ENCODE measurements at places on chromosomes 4 and X. TPM values are rescaled to one million over a fixed set of nuclear protein-coding genes. Genes with fewer than 3 reads are reported as not detected.

Gene MAGEB4
- total RNA-seq: not detected

Gene REELD1
- total RNA-seq: 0.13 TPM

Gene CT45A10
- not detected for total RNA-seq

Gene CCDC110
- total RNA-seq: 1.0 TPM

Gene SAT1
- total RNA-seq: 225 TPM

Gene SYTL5
- total RNA-seq: 1.7 TPM

Gene PPARGC1A
- total RNA-seq: 3.7 TPM

Gene USP38
- total RNA-seq: 20.9 TPM

Gene CENPE
- 14.2 TPM for total RNA-seq

- H3K4me1 ChIP-seq: no peaks in the 10 kb centered on the region
- no peak overlapping the region for H3K27ac ChIP-seq
- H3K27me3 ChIP-seq: peaks cover 2% of the 10 kb centered on the region
- DNase-seq: no peak
Measured at GRCh38 chr4:73741031-73741749, 821 bp downstream of the CXCL8 start.

- no peak overlapping the region for H3K27ac ChIP-seq
- no peaks in the 10 kb centered on the region for H3K27me3 ChIP-seq
- no peaks in the 10 kb centered on the region for H3K36me3 ChIP-seq
- no peaks in the 10 kb centered on the region for H3K4me1 ChIP-seq
- DNase-seq: no peak
Measured at GRCh38 chr4:100106982-100107381, 83.3 kb downstream of the DDIT4L start.

DNA sequence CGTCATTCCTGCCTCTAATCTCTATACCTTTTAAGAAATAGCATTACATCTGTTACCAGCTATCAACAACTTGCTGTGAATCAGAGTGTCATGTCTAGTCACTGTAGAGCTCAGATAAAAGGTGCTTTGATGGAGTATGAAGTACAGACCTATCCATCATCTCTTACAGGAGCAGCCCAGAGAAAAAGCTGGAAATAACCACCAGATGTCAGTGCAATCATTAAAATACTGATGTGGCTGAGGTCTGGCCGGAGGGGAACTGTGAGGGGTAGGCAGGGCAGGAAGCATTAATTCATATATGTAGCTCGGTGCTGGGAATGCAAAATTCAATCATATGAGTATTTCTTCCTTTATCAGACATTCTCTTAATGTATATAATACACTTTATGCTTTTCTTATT is 100.6 kb downstream of the AKAP4 start:
- H3K36me3 ChIP-seq: peaks cover 7% of the 10 kb centered on the region
- peaks cover 3% of the 10 kb centered on the region for H3K4me1 ChIP-seq
- no peak for DNase-seq

DNA sequence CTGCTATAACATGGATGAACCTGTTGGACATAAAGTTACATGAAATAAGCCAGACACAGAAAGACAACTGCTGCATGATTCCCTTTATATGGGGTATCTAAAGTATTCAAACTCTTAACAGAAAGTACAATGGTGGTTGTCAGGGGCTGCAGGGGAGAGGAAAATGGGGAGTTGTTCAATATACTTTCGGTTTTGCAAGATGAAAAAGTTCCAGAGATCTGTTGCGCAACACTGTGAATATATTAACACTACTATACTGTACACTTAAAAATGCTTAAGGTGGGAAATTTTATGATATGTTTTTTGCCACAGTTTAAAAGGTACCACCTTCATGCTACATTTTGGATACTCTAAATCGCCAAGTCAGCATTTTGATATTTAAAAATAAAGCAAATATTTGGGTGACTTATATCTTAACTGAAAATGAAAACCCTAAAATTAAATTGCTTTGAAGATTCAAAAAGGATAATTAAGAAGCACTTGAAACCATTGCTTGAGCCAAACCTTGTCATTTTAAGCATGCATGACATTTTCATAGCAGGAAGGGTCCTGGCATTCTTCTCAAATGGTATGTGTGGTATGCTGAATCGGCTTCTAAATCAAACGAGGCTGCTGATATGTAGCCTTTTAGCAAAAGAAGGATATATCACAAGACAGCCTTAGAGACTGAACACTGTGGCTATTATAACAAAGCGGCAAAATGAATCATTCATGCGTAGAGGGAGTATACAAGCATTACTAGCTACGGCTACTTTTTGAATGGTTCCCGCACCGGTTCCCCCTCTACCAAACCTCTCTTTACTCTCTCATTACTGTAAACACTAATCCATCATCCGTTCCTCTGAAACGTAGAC is 607.1 kb upstream of the DIPK2B start:
- H3K36me3 ChIP-seq: peaks cover 3% of the 10 kb centered on the region
- peak overlapping the region; percentile 90 for H3K27ac ChIP-seq
- no peaks in the 10 kb centered on the region for H3K27me3 ChIP-seq
- no peak for DNase-seq
- peaks cover 49% of the 10 kb centered on the region for H3K4me1 ChIP-seq

DNA sequence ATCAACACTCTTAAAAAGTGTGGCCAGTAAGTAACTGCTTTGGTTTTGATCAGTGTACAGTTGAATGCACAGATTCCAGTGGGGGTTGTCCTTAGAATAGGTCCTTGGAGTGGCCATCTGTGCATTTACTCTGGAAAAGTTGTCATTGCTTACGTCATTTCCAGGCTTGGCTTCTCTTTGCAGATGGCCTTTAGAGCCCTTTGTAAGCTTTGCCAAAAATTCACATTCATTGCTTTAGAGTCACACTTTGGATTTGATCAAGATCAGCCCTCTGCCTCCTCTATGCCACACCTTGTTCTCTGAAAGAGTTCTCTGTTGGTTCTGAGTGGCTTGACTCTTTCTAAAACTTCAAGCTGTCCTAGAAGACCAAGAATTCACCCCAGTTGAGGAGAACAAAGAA is 83.9 kb downstream of the MAMLD1 start:
- H3K27me3 ChIP-seq: no peaks in the 10 kb centered on the region
- H3K27ac ChIP-seq: no peak overlapping the region
- H3K4me1 ChIP-seq: no peaks in the 10 kb centered on the region

DNA sequence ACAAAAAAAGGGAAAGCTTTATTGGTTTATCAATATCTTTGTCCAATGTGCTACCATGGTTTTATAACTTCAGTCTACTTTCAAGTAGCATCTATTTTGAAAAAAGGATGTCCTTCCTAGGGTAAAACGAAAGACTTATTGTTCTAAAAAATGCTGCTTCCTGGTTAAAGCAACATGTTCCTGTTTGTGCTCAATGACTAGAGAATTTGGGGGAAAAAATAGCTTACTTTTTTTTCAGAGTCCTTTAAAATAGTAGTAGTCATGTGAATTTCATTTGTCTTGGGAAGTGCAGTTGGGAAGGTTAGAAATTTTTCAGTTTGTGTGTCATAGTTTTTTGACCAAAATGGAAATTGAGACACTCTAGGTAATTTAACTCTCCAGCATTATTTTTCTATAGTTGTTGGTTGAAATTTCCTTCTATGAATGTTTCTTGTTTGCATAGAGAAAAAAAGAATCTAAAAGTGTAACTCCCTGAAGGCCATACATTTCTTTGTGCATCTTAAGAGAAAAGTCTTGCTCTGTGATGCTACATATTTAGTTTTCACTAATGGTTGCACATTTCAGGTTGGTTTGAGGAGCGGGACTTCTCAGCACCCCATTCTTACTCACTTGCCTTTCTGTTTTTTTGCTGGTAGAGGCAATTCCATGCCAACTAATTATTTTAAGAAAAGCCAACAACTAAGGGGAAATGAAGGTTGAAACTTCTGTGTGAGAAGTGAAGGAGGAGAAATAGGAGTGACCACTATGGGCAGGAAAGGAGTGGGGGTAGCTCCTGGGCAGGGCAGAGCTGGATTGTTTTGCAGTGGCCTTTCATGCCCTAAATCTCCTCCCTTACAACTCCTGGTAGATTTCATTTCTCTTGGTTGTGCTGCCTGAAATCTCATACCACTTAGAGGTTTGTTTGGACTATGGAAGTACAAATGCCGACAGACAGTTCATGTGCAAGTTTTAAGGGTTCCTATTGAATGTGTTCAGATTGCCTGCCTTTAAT is 76.4 kb downstream of the RAPGEF2 start:
- no peak overlapping the region for H3K27ac ChIP-seq
- no peaks in the 10 kb centered on the region for H3K27me3 ChIP-seq
- no peak for DNase-seq
- peaks cover 18% of the 10 kb centered on the region for H3K4me1 ChIP-seq
- H3K36me3 ChIP-seq: peaks cover 3% of the 10 kb centered on the region

GRCh38 chr4:100366213-100366612 is 151.6 kb downstream of the EMCN start:
- H3K27me3 ChIP-seq: no peaks in the 10 kb centered on the region
- no peaks in the 10 kb centered on the region for H3K36me3 ChIP-seq
- H3K4me1 ChIP-seq: no peaks in the 10 kb centered on the region
- H3K4me3 ChIP-seq: no peak overlapping the region
- H3K27ac ChIP-seq: no peak overlapping the region

- H3K4me3 ChIP-seq: no peak overlapping the region
- DNase-seq: no peak
- no peaks in the 10 kb centered on the region for H3K27me3 ChIP-seq
- no peaks in the 10 kb centered on the region for H3K4me1 ChIP-seq
- H3K27ac ChIP-seq: no peak overlapping the region
Measured at GRCh38 chrX:68708503-68709290, 61.2 kb downstream of the STARD8 start.

GRCh38 chr4:141563723-141564122 is 72.7 kb upstream of the IL15 start:
- H3K4me1 ChIP-seq: no peaks in the 10 kb centered on the region
- H3K4me3 ChIP-seq: no peak overlapping the region
- H3K27me3 ChIP-seq: no peaks in the 10 kb centered on the region
- H3K36me3 ChIP-seq: no peaks in the 10 kb centered on the region
- no peak for DNase-seq

GRCh38 chrX:97446298-97446882 is 562.7 kb downstream of the RPA4 start:
- no peak overlapping the region for H3K27ac ChIP-seq
- H3K36me3 ChIP-seq: no peaks in the 10 kb centered on the region
- no peaks in the 10 kb centered on the region for H3K27me3 ChIP-seq
- no peak overlapping the region for H3K4me3 ChIP-seq
- no peak for DNase-seq

DNA sequence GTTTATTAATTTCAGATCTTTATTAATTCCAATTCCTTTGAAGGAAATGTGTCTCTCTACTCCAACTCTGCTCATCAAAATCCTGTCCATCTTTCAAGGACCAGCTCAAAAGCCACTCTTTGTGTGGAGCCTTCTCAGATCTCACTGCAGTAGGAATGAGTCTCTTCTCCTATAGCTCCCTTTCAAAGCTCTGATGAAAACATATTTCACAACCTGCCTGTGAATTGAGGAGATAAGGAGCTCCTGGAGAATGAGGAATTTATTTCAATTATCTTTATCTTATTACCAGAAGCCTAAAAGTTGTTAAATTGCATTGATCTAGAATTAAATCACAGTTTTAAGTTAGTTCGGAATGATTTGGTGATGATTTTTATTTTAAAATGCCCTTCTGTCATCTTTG is 92.6 kb upstream of the TRPC3 start:
- H3K36me3 ChIP-seq: no peaks in the 10 kb centered on the region
- H3K4me3 ChIP-seq: no peak overlapping the region
- peaks cover 4% of the 10 kb centered on the region for H3K4me1 ChIP-seq
- H3K27me3 ChIP-seq: peaks cover 6% of the 10 kb centered on the region
- no peak for DNase-seq

- DNase-seq: no peak
- no peak overlapping the region for H3K4me3 ChIP-seq
- H3K4me1 ChIP-seq: peaks cover 4% of the 10 kb centered on the region
- H3K27ac ChIP-seq: no peak overlapping the region
- no peaks in the 10 kb centered on the region for H3K36me3 ChIP-seq
Measured at GRCh38 chr4:94377294-94377693, 34.7 kb upstream of the HPGDS start.

All from mesothelial cell of epicardium (in vitro differentiated cells).